ENCODE measurements at places on chromosomes 2 and 18.

DNA sequence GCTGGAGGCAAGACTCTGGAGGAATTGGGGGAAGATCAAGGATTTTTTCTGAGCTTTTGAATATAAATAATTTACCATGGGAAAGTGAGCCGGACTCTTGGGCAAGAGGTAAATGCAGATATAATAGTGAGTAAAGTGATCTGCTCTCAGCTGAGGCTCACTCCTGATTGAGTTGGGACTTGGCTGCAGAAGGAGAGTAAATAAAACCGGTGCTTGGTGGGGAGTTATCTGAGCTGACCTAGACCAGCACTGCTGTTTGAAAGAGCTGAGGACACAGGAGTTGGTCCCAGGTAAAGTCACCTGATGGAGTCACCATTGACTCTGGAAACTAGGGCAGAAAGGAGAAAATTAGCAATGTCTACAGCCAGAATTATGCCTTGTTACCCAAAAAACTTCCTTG is 57.3 kb upstream of the LRPPRC start:
- DNase-seq = no peak

DNA sequence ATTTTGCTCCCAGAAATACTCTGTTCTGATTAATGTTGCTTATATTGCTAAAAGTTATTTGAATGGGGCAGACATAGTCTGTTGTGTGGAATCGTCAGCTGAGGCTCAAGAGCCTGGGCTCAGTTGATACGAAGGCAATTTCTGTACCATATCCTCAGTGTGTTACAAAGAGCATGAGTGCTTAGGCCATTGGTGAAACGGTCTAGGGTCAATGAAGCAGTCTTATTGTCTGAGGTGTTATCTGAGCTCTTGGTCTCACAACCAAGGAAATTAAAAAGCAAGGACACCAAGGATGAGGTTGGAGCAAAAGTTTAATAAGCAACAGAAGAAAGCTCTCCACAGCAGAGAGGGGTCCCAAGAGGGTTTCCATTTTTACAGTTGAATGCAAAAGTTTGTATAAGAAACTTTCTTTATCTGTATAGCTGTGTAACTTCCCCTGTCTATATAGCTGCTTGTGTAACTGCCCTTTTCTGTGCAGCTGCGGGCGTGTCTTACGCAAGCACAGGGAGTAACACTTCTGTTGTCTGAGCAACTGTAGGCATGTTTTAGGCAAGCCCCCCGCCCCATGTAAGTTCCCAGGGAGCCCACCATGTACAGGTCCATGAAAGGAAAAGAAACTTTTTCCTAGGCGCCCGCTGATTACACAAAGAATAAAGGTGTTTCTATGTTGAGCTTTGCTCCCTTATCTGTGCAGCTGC is 40.6 kb upstream of the DSC1 start:
- no peak for DNase-seq

GRCh38 chr2:119024152-119024551 is 82.2 kb downstream of the MARCO start:
- no peak for DNase-seq

DNA sequence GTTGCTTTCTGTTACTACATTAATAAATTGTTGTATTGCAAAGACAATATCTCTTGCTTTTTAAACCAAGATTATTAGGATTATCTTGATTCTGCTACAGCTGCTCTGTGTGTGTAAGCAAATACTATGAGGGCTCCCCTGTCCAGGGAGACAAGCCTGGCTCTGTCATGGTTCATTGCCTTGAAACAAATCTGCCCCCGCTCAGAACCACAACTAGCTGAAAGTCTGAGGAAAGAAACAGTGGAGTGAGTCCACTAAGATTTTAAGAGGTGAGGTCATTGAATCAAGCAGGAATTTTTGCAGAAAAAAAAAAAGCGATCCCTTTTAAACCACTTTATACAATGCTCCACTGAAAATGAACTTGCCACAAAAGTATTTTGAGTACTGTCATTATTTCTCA is 30.8 kb upstream of the LRRTM4 start:
- DNase-seq = no peak

DNA sequence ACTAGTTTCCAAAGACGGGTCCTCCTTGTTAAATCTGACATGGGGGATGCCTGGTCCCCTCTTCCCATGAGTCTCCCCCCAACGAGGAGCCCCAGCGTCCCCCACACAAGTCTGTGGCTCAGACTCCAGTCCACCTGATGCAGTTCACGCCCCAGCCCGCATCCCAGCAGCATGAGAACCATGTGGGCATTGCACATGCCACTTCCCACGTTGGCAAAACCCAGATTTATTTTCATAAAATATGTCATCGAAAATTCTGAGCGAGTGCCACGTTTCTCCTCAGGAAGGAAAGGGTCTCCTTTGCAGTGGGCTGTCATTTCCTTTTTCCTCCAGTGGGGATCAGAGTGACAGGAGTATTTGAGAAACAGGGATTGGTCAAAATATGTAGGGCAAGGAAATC is 45.7 kb upstream of the TPO start:
- DNase-seq = no peak
